ENCODE measurements at places on chromosomes 6 and 20. TPM values are rescaled to one million over a fixed set of nuclear protein-coding genes. Genes with fewer than 3 reads are reported as not detected.
A peak's percentile ranks its signal among the peaks of the same experiment; 100 is the strongest.

DNA sequence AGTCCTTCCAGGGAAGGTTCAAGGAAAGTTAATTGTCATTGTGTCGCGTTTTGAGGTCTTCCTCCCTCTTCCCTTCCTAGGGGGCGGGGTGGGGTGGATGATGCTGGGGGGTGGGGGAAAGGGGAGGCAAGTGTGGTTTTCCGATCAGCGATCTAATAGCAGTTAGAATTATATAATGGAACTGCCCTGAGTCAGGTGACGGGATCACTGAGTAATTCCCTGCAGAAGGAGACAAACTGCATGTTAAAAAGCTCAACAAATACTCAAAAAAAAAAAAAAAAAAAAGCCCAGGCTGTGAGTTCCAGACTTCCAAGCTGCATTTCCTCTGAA lies 240.4 kb downstream of the PHACTR1 start:
- DNase-seq, result no peak

The LAMA4 gene
- total RNA-seq, result 2.2 TPM

The TMEM14B gene
- total RNA-seq, result 83.6 TPM

GRCh38 chr6:74720923-74721322 lies 484.9 kb downstream of the COL12A1 start:
- DNase-seq, result no peak

The ZNF311 gene
- not detected for total RNA-seq

The DEF6 gene
- total RNA-seq, result 40.4 TPM

- no peak for DNase-seq
Measured at GRCh38 chr6:13462458-13463327, 24.7 kb downstream of the GFOD1 start.

GRCh38 chr6:170435766-170436165 lies 117.3 kb downstream of the PSMB1 start:
- no peak for DNase-seq

- no peak for DNase-seq
Measured at GRCh38 chr20:51387125-51387875, 155.2 kb downstream of the NFATC2 start.

DNA sequence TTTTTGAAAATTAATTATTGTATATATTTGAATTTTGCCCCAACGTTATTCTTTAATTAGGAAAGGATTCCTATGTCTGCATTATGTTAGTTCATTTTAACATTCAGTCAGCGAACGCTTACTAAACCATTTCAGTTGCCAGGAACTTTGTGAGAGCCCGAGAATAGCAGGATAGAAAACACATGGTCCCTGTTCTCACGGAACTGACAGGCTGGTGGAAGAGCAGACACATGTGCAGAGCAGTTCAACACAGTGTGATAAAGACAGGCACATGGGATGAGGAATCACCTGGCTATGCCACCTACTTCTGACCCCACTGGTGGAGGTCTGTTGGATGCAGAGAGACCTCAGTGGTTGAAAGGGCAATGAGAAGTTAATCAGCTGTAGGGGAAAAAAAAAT lies 367.2 kb downstream of the EPM2A start:
- no peak for DNase-seq

The OXT gene
- total RNA-seq, result not detected

DNA sequence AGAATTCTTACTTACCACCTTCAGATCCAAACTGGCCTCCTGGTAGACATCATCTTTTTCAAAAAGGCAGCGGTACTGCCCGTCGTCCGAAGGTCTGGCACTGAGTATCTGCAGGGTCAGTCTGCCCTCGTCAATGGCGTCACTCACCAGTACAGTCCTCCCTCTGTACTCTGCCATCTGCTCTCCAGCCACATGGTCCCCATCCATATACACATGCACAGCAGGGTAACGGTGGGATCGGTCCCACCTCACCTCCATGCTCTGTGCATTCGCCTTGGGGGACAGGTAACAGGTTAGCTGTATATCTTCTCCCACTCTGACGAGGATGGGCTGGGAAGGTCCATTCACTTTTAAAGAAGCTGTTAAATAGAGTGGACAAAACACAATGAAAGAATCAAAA lies 11.0 kb downstream of the BTNL2 start:
- no peak for DNase-seq

- DNase-seq, result no peak
Measured at GRCh38 chr6:79422666-79423065, 114.6 kb downstream of the LCA5 start.

GRCh38 chr6:168457653-168457934 lies 16.6 kb downstream of the SMOC2 start:
- no peak for DNase-seq

DNA sequence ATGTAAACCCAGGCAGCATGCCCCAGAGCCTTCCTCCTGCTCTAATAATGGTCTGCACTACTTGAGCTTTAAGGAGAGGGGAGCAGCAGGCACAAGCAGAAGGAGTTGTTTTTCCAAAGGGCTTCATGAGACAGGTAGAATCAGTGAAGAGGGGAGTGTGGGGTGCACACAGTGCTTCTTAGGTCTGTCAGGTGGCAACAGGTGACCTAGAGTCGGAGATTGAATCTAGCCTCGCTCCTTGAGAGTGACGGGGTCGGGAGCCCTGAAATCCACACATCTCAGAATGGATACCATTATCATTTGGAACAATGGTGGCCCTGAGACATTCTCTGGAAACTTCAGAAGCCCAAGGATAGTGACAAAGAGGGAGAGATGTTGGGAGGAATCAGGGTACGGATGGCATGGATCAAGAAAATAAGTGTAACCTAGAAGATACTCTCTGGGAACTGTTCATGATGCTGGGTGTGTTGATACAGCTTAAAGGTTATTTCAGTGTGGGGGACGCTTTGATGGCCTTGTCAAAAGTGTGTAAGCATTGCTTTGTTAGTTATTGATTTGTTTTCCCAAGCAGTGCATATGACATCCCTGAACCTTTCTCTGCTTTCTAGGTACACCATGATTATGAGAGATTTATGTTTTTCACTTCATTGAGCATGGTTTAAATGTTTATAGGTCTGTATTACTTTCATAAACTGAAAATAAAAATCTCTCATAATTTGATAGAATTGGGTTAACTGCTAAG lies 77.8 kb upstream of the L3MBTL3 start:
- no peak for DNase-seq

- DNase-seq, result no peak
Measured at GRCh38 chr6:54232703-54233102, 75.5 kb upstream of the TINAG start.

DNA sequence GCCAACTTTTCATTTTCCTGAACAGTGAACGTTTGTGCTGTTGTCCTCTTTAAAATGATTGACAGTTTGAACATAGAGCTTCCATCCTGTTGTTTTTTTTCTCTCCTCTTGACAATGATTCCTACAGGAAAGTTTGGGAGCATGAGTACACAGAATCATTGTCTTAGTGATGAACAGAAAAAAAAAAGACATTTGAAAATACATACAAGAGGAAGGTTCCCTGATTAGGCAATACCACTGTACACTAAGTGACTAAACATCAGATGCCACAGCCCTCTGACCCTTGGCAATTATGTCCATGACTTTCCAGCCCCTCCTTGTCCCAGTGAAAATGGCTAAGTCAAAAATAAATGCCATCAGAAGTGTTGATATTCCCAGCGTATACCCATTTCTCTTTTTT lies 71.5 kb downstream of the RTN4IP1 start:
- no peak for DNase-seq

DNA sequence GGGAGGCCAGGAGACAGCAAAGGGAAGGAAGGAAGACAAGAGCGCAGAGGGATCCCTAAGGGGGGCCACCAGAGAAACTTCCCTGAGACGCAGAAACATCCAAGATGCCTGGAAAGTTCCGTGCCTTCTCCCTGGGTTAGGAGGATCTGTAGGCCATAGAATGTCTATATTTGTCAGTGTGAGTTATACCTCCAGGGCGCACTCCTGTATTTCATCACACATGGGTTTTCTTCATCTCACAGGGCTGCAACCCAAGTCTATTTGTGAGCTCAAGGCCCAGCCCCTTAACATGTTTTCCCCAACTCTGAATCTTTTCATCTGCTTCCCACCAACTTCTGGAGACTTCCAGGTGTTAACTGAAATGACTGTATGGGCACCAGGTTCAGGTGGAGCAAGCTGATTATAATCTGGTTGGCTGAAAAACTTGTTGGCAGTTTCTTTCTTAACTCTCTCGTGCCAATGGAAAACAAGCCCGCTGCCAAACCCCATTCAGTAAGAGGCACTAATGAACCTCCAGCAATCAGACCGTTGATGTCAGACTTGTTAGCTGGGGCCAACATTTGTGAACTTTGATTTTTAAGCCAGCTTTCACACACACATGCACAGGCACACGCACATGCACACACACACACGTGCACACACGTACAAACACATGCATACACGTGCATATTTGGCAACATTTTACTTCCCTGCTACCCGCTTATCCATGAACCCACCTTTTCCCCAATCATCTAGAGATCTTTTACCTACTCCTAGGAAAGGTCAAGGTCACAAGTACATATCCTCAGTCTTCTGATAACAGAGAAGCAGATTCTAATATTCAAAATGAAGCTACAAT lies 247.5 kb upstream of the GMDS start:
- DNase-seq, result no peak

The SLC17A2 gene
- total RNA-seq, result not detected

The PTPRT gene
- not detected for total RNA-seq

DNA sequence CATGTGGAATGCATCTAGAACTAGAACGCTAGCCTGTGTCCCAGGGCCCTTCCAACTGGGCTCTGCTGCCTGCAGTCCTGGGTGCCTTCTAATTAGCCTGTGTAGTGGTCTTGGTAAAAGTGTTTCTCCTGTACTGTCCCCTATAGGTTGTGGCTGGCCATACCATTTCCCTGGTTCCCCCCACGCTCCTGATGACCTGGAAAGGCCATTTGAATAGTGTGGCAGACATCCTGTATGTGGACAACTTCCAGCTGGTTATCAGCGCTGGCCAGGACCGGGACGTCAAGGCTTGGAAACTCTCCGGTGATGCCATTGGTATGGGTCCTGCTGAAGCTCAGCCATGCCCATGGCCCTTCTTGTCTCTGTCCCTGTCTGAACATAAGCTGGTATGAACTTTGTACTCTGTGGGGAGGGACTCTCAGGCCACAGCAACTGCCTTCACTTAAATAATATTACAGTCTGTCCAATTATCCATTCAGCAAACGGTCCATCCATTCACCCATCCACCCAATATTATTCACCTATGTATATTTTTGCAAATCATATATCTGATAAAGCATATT lies 60.7 kb downstream of the SUN5 start:
- no peak for DNase-seq

- DNase-seq, result peak; percentile 34
Measured at GRCh38 chr20:1185790-1186334, 1.1 kb upstream of the TMEM74B start.

DNA sequence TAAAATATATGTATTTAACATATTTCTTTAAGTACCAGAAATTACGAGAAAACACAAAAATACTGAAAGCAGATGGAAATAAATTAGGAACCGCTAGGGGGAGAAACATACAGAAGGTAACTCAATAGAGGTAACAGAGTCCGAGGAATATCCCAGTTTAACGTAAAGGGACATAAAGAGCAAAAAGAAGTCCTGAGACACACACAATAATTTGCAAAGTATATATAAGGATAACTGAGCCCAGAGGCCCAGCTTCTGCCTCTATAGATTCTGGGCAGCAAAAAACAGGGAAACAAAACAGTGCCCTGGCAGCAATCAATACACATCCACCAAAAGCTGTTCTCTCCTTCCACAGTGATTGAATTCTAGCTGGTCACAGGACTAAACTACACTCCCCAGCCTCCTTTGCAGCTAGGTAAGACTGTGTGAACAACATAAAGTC lies 15.1 kb downstream of the TBC1D32 start:
- no peak for DNase-seq

The CCN6 gene
- not detected for total RNA-seq

DNA sequence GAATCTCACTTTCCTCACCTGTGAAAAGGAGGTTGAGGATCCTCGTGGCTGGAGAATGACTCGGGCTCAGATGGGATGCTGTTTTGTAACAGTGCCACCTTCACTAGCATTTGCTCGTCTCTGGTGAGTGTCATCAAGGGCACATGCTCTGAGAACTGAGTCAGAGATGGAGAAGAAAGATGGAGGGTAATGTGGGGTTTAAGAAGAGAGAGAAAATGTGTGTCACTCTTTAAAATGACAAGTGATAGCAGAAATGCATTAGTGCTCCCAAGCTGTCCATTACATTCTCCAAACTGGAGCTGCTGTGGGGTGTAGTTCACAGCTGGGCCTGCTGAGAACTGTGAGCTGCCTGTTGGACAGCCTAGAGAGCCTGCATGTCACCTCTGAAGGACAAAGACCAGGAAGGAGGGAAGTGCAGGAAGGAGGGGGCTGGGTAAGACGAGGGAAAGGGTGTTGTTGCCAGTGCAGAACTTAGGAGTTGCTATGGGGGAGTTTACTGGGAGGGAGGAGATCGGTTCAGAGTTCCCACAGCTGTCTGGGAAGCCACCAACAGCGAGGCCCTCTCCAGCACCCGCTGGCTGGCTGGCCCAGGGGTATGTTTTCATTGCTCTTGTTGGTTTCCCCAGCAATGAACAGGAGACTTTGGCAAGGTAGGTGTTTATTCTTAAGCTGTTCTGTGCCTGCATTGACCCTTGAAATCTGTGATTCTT lies 19.8 kb downstream of the GMPR start:
- DNase-seq, result no peak

GRCh38 chr6:145228962-145229582 lies 506.2 kb downstream of the EPM2A start:
- DNase-seq, result no peak

The COL9A3 gene
- 29.7 TPM for total RNA-seq

DNA sequence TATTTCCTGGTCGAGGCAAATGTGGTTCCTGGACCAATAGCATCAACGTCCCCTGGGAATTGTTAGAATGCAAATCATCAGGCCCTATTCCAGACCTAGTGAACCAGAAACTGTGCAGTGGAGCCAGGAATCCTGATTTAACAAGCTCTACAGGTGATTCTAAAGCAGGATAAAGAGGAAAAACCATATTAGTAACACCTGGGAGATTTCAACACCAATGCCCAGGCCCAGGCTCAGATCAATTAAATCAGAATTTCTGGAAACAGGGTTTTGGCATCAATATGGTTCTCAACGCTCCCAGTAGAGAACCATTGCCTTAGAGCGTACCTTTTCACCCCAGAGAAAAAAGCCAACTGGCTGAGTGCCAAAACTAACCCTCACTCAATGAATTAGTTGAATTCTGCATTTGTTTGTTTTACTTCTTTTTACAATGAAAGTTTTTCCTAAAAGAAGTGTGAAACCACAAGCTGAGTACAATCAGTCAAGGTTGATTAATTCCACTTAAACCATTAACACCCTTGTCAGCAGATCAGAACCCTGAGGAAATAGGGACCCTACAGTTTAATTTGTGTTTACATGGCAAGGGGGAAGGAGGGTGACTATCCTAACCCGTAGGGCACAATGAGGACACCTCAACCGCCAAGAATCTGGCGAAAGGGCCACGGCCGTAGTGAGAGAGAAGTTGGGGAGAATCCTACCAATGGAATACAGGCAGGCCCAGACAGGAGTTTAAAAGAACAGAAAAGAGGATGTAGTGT lies 34.9 kb upstream of the LOC128125822 start:
- DNase-seq, result no peak

The ANKRD6 gene
- total RNA-seq, result 9.9 TPM
